Immature natural killer cell (primary cell): ENCODE measurements at places on chromosomes 7 and 10. TPM values are rescaled to one million over a fixed set of nuclear protein-coding genes. Genes with fewer than 3 reads are reported as not detected.

- H3K27me3 ChIP-seq: no peaks in the 10 kb centered on the region
- no peaks in the 10 kb centered on the region for H3K4me1 ChIP-seq
- no peak overlapping the region for H3K27ac ChIP-seq
- no peak overlapping the region for H3K4me3 ChIP-seq
These were observed 13.9 kb downstream of the FIGNL1 start for GRCh38 chr7:50436133-50436806.

FGFR2 gene
- polyA plus RNA-seq: not detected

DNA sequence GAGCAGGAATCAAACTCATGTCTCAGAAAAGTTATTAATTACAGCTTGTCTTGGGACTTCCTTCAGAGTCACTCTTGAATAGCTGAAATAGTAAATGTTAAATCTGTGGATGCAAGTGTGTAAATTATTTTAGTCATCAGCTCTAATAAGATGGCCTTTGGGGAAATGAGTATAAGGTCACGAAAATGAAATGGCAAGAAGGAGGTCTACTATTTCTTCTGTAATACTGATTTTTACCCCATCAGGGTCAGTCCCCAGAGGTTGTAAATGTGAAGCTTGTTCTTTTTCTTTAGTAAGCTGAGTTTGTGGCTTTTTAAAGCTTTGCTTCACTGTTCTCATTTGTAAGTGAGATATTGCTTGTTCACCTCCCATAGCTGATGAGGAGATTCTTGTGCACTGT, 63.9 kb downstream of the GBF1 start:
- no peak for DNase-seq
- H3K4me3 ChIP-seq: no peak overlapping the region
- H3K4me1 ChIP-seq: peaks cover 18% of the 10 kb centered on the region
- H3K27me3 ChIP-seq: no peaks in the 10 kb centered on the region
- H3K36me3 ChIP-seq: no peaks in the 10 kb centered on the region

- H3K36me3 ChIP-seq: no peaks in the 10 kb centered on the region
- H3K4me1 ChIP-seq: no peaks in the 10 kb centered on the region
- DNase-seq: no peak
- no peak overlapping the region for H3K4me3 ChIP-seq
These were observed 999 bp downstream of the SFTPD start for GRCh38 chr10:79947787-79948424.

MET gene
- polyA plus RNA-seq: not detected

- DNase-seq: no peak
- H3K27me3 ChIP-seq: peaks cover 2% of the 10 kb centered on the region
- no peaks in the 10 kb centered on the region for H3K4me1 ChIP-seq
- no peak overlapping the region for H3K4me3 ChIP-seq
- no peak overlapping the region for H3K27ac ChIP-seq
- H3K36me3 ChIP-seq: no peaks in the 10 kb centered on the region
These were observed 374.9 kb upstream of the PODXL start for GRCh38 chr7:131931370-131931769.

NPY gene
- not detected for polyA plus RNA-seq

DNA sequence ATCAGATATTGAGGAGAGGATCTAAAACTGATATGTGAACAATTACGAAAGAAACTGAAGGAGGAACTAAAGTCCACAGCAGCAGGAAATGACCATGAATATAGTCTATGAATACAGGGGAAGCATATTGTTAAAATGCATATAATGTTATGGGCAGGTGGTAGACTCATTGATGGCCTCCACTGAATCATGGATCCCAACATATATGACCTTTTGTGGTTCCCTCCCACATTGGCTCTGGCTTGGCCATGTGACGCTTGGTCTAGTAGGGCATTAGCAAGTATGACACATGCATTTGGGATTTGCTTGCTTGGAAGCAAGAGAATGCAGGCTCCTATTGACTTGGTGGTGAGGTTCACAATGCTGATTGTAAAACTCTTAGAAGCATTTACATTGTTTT, 55.2 kb upstream of the RAB18 start:
- no peaks in the 10 kb centered on the region for H3K27me3 ChIP-seq
- no peak overlapping the region for H3K27ac ChIP-seq
- no peak overlapping the region for H3K4me3 ChIP-seq
- H3K4me1 ChIP-seq: peaks cover 11% of the 10 kb centered on the region

DNA sequence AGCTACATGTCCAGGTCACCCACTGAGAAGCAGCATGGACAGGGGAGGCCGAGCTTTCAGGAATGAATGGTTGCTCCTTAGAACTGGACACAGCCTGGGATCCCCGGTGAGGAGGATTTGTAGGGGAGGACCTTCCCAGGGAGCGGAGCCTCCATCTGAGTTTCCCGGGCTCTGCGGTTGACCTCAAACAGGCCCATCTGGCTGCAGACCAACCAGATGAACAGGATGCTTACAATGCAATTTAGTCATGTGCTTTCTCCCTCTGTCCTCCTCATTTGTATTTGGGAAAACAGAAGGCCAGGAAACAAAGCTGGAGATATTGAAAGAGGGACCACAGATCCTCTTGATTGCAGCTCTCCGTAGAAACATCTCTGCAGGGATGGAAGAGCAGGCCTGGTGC, 104.8 kb downstream of the EMX2 start:
- no peak for DNase-seq
- H3K36me3 ChIP-seq: no peaks in the 10 kb centered on the region
- no peak overlapping the region for H3K4me3 ChIP-seq
- H3K4me1 ChIP-seq: no peaks in the 10 kb centered on the region
- H3K27ac ChIP-seq: no peak overlapping the region

- peaks cover 13% of the 10 kb centered on the region for H3K4me1 ChIP-seq
- H3K4me3 ChIP-seq: no peak overlapping the region
- H3K27ac ChIP-seq: no peak overlapping the region
These were observed 12.0 kb downstream of the CLCN1 start for GRCh38 chr7:143327903-143328302.
